Hypothalamus (tissue), 51 donors: ENCODE measurements at places on chromosomes 3 and 15.

DNA sequence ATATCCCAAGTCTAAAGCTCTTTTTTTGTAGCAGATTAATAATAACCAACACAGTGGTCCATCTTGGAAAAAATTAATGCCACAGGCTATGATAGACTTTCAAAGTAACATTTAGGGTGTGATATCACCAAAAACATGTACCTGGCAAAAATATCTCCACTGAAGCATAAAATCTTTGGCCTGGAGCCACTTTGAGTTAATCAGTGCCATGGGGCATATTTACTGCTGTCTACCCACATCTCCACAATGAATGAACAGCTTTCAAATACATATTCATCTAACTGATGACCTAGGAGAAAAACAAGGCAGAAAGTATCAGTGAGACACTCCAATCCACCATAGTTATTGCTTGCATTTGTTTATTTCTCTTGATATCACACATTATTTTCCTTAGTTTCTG is 296.0 kb upstream of the MDFIC2 start:
- no peak for DNase-seq

GRCh38 chr3:128438488-128439072 is 28.1 kb downstream of the DNAJB8 start:
- no peak for DNase-seq

DNA sequence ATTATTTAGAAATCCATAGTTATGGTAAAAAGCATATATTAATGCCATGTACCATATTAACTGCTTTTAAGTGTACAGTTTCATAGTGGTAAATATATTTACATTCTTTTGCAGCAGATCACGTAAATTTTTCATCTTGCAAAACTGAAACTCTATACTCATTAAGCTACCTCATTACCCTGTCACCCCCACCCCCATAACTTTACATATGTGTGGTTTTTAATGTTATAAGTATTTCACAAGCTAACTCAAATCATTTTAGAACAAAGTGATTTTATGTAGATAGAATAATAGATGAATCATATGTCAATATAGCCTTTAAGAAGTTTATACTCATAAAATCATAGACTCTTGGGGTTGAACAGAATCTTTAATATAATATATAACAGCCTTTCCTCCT is 7.1 kb upstream of the TP63 start:
- DNase-seq: no peak

- no peak for DNase-seq
Measured at GRCh38 chr3:57411715-57412114, 119.2 kb upstream of the ASB14 start.
